GM12892 (cell line): ENCODE measurements at places on chromosomes 7 and 10.

DNA sequence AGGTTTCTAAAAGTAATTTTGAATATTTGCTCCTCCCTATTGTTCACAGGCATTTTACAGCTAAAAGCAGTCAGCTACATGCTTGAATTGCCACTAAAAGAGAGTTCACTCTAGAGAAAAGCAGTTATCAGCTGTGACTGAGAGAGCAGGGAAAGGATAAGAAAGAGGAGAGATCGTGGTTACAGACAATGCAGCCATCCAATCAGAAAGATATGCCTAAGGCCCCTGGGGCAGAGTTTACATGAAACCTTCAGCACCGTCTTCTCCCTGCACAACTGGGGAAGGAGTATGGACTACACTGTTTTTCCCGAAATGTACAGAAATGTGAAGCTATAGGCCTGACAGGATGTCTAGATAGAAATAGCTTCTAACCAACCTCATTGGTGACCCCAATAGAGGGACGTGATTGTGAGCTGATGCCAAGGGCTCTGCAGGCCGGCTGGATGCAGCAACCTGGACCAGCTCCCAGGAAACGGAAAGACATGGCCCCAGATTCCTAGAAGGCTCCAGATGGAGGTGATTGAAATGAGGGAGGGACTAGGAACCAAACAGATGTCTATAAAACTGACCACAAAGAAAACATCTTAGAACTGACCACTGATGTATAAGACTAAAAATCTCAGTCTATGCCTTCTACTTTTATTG lies 3.2 kb upstream of the VSTM4 start:
- no peak for DNase-seq

- no peak for DNase-seq
These were observed 126.9 kb upstream of the TBX20 start for GRCh38 chr7:35380739-35381224.

GRCh38 chr7:78017591-78018100 lies 219.1 kb downstream of the PHTF2 start:
- DNase-seq, result no peak

DNA sequence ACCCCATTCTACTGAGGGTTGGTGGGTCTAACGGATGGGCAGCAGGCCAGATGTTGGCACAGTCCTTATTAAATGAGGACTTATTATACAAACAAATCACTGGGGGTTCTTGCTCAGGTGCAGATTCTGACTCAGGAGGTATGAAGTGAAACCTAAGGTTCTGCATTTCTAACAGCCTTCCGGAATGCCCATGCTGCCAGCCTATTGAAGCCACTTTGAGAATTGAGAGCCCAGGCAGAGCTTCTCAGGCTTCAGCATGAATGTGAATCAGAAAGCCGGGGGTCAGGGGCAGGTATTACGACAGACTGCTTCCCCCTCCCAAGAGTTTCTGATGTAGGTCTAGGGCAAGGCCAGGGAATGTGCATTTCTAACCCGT lies 34.1 kb upstream of the NPFFR1 start:
- no peak for DNase-seq

GRCh38 chr7:139745678-139746143 lies 32.1 kb downstream of the HIPK2 start:
- no peak for DNase-seq

DNA sequence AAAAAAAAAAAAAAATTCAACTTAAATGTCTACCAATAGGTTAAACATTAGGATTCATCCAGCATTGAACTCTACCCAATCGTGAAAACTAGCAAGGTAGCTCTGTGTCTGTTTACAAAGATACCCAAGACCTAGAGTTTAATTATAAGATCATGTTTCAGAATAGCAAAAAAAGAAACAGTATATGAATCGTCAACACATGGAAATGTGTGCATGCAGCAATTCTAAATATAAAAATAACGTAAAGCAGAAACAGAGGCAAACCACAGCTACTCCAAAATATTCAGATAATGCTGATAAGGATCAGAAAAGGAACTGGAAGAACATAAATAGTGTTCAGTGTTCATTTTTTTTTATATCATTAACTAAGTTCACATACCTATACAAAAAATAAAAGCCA lies 68.7 kb downstream of the AFAP1L2 start:
- DNase-seq, result no peak

DNA sequence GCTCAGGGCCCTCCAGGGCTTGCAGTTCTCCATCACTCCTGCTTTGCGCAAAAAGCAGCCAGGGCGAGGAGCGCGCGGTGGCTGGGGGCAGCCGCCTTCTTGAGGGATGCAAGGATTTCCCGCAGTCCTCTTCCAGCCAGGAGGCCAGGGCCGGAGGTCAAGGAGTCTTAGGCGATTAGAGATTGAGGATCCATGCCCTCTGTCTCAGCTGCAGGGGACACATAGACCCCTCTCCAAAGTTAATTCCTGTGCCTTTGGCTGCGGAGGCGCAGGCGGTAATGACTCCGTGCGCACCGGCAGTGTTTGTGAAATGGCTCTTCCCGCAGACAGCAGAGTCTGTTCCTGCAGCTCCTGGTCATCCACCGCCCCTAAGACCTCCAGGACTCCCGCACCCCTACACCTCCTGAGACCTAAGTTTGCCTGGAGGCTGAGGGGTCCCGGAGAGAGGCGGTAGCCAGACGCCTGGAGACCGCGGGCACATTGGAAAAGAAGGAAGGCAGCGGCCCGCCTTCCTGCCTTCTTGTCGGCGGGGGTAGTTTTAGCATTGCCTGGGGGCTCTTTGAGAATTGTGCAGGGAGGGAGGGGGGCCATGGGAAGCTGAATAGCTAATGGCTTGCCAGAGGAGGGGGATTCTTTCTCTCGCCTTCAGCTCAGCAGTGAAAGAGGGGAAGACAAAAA lies 3.3 kb upstream of the NEUROG3 start:
- DNase-seq, result no peak

GRCh38 chr7:43650457-43651052 lies 67.6 kb downstream of the STK17A start:
- DNase-seq, result no peak

- DNase-seq, result no peak
These were observed 30.7 kb upstream of the INPP5A start for GRCh38 chr10:132506711-132507408.

GRCh38 chr7:3909128-3909527 lies 608.1 kb downstream of the SDK1 start:
- DNase-seq, result no peak

GRCh38 chr7:154868921-154869320 lies 134.0 kb downstream of the PAXIP1 start:
- no peak for DNase-seq

DNA sequence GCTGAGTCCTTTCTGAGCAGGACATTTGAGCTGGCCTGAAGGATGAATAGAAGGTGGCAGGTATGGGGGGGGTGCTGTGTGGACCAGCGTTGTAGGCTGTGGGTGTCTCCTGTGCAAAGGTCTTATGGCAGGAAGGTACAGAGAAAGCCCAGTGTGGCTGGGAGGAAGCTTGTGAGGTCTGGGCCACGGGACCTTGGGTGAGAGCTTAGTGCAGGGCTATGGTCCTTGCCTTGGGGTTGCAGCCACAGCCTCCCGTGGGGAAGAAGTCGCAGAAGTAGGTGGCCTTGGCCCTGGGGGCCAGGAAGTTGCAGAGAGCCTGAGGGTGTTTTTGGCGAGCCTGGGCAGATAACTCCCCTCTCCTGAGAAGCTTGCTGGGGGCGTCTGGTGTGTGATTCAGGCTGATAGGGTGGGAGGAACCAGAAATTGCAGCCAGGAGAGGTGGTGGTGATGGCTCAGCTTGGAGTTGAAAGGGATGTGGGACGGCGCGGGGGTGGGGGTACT lies 172.0 kb upstream of the TNRC18 start:
- no peak for DNase-seq

DNA sequence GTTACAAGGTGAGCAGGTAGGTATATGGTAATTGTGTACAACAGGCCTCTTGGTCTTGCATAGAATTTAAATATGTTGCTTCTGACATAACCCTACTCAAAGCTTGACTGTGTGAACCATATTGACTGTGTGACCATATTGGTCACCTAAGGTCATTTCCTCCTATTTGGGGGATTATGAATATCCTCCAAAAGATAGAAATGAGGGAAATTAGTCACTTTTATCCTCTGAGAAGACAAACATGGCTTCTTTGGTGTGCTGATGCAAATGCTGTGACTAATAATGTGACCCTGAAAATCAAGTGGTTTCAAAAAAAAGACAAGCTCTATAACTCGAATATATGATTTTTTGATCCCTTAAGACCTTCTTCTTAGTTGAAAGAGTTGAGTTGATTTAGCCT lies 27.9 kb downstream of the IFIT5 start:
- DNase-seq, result no peak

DNA sequence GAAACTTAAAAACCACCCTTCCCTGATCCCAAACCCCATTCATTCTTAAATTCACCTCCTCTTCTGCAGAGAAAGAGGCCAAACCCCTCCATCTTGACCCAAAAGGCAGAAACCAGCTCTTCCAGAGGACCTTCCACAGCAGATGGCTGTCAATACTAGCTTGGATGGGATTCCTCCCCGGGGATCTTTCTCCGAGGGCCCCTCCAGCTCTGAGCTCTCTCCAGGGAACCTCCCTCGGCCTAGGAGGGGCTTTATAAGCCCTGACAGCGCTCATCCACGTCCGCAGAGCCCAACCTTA lies 5.4 kb downstream of the TNRC18 start:
- DNase-seq, result no peak

DNA sequence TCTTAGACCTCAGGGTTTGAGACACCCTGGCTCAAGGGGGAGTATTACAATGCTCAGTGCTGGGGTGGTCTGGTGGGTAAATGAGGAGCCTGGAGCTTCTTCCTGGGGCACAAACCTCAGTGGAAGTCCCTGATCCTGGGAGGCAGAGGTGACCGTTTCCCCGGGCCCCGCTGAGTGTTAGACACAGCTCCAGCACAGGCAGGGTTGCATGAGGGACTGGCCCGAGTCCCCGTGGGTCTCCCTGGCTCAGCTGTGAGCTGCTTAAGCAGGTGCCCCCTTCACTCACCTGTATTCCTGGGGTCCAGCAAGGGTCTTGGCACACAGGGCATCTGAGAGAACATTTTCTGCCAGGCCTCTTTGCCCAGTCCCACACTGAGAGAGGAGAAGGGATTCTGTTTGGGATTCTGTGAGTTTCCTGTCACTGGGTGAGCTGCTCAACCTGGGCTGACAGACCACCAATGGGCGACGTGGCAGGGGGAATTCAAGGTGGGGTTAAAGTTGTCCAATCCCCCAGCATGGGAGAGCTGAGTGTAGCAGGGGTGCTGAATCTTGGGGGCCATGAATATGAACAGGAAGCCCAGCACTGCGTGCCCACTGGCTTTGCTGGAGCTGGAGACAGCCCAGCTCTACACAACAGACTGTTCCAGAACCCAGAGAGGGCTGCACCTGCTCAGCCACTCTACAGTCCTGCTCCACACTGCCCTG lies 29.9 kb downstream of the DDIT4 start:
- DNase-seq, result no peak

DNA sequence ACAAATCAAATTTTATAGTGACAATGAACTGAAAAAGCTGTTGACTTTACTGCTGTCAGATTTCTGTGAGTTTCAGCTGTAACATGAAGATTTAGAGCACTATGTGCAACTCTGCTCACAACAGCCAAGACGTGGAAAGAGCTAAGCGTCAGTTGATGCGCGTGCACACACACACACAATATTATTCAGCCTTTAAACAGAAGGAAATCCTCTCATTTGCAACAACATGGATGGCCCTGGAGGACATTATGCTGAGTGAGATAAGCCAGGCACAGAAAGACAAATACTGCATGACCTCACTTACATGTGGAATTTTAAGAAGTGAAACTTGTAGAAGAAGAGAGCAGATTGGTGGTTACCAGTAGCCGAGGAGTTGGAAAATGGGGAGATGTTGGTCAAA lies 82.8 kb upstream of the FRMD4A start:
- DNase-seq, result no peak

- no peak for DNase-seq
These were observed 193.2 kb upstream of the KLF6 start for GRCh38 chr10:3978174-3978573.

GRCh38 chr10:76523791-76524351 lies 1092.4 kb downstream of the LRMDA start:
- no peak for DNase-seq

DNA sequence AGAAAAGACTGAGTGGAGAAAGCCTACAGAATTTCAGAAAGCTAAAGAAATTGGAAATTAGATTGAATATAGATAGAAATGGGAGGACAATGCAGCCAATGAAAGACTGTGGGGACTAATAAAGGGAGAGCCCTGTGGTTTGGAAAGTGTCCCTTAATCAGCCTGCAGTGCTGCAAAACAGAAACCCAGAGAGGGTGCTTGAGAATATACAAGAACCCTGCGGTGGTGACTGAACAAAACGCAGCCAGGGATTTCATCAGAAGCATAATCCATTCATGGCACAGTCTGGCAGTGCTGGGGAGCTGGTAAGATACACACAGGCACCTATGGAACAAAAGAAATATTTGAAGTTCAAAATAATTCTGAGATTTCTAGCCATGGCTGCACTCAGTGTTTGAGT lies 19.1 kb downstream of the CEP41 start:
- no peak for DNase-seq

DNA sequence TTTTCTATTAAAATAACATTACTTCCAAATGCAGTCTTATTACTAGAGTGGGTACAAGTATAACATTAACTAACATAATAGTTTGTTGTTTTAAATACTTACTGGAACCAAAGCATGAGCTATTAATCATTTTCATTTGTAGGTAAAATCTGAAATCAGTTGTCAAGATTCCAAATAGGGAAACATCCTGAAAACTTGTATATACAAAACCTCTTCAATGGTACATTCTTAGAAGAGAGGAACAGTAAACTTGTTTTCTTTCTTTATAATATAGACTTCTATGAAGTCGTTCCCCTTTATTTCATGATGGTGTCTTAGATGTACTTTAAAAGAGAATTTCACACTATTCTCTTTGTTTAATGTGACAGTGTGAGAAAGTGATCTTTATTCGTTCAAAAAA lies 85.9 kb downstream of the VTI1A start:
- no peak for DNase-seq

DNA sequence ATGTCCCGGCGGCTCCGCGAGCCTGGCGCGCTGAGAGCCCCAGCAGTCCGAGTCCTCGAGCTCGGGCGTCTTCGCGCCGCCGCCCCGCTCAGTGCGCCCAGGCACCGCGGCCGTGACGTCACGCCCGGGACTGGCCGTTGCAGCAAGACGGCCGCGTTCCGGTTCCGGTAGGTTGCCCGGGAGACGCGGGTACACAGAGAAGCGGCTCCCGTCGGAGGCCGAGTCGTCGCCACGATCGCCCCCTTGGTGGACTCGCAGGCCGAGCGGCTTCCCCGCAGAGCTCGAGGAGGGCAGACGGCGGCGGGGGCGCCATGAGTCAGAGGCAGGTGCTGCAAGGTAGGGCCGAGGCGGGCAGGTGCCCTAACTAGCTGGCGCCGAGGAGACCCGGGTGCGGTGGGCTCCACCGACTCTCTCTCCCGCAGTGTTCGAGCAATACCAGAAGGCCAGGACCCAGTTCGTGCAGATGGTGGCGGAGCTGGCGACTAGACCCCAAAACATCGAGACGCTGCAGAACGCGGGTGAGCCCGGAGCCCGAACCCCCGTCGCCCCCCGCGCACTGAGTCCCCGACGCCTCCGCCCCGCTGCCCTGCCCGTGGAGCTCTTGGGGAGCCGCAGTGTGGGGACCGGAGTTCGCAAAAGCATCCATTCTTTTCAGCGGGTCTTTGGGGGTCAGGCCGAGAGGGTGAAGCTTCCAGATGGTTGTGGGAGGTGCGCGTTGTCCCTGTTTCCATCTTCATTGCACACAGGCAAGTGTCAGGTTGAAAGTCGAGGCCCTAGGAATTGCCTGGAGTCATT lies at the start of gene SPAG6:
TSS of gene SPAG6 (plus strand) at position 196 of the 795 bp plus-strand sequence. CDS start at position 312, 116 bp downstream.
- DNase-seq, result no peak
